Activated gamma-delta T cell treated with Interleukin-2 at 50 U/mL for 16 hours (primary cell): ENCODE measurements at places on chromosomes 5 and 9.

GRCh38 chr5:88686726-88687125, 196.3 kb downstream of the MEF2C start:
- no peak for DNase-seq

DNA sequence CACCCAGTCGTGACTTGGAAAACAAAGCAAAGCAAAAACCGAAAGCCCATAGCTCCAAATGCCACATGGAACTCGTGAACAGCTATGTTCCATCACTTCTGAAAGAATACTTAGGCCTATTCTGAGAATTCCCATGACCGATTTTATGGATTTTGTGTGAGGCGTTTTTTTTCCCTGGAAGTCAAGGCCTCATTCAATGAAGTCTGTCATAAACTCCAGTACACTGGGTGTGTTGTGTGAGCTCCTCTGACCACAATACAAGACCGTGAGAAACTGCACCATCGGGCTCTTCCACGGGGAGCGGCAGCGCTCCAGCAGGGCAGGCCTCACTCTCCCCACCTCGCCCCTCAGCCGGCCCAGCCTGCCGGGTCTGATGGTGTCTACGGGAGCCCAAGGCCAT, 209.5 kb downstream of the FANCC start:
- DNase-seq: no peak

- no peak for DNase-seq
These were observed 32.5 kb downstream of the FAM169A start for GRCh38 chr5:74833537-74834266.

GRCh38 chr5:82178378-82178777, 99.8 kb downstream of the RPS23 start:
- DNase-seq: no peak

DNA sequence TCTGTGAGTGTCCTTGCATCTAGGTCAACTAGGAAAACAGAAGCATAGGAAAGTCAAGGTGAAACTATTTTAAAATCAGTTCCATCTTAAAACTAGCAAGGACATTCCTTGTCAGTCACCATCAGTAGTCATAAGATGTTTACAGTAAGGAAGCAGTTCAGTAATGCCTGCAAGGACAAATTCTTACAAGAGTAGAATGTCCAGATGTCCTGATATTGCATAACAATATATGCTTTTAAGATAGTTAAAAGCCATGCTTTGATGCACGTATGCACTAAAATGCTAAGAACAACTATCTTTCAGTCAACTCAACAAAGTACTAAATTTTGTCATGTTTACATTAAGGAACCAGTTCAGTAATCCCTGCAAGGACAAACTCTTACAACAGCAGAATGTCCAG, 11.3 kb upstream of the SVEP1 start:
- DNase-seq: no peak

DNA sequence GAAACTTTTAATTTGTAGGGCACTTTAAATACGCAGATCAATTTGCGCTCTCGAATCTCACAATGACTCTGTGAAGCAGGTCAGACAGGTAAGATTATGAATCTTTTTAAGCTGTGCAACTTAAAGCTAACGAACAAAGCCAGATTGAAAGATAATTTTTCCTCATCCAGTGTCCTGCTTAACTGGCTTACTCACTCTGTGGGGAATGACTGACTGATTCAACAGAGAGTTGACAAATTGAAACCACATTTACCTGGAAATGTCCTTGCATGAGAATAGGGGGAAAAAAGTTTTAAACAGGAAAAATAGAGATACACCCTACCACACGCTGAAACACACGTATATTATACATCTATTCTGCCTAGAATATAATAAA, 187.9 kb downstream of the MAN2A1 start:
- no peak for DNase-seq

DNA sequence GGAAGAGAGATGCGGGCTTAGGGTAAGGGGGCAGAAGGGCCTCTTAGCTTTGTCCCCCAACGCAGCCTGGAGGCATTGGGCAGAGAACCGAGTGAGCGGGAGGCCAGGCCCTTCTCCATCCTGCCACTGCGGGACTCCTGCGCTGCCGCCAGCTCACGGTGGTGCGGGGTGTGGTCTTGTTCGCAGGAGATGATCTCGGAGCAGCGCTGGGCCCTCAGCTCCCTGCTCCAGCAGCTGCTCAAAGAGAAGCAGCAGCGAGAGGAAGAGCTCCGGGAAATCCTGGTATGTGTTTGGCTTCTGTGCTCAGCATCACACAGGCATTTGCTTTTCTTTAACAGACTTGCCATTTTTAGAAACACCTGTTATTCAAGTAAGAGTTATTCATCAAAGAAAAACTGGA, 41.3 kb downstream of the LRSAM1 start:
- DNase-seq: no peak

DNA sequence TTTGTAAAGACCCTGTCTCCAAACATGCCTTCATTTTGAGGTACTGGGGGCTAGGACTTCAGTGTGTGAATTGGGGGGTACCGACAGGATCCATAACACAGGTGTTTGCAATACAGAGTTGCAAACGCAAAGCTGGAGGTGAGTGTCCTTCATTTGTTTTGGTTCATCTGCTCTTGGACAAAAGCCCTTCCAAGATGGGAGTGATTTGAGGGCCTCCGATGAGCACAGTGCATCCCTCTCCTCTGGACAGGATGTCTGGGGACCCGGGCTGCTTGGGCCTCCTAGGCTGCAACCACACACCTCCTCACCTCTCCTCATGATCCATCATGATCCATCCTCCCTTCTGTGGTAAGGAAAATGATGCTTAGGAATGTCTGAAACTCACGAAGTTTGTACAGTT, 23.8 kb downstream of the FGD3 start:
- DNase-seq: no peak
